NK-92 treated with Interleukin-12 subunit alpha and Interleukin-12 subunit beta, amount 100 ng/mL, for 24 hours (cell line): ENCODE measurements at places on chromosomes 4 and X.

DNA sequence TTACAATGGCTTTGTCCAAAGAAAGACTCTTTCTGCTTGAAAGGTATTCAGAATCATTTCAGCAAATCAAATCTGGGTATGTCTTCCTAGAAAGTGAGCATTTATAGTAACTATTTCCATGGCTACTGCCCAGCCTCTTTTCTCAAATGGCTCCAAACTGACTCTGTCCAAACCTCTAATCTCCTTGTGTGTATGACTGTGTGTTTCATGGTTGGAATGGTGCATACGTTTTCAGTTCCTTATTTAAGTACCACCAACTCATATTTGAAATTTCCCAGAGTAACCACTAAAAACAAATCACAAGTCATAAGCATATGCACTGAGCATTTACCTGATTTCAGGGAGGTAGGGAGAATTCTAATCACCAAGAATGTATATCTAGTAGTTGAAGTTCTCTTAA is 106.0 kb downstream of the TMEM144 start:
- no peak for DNase-seq

DNA sequence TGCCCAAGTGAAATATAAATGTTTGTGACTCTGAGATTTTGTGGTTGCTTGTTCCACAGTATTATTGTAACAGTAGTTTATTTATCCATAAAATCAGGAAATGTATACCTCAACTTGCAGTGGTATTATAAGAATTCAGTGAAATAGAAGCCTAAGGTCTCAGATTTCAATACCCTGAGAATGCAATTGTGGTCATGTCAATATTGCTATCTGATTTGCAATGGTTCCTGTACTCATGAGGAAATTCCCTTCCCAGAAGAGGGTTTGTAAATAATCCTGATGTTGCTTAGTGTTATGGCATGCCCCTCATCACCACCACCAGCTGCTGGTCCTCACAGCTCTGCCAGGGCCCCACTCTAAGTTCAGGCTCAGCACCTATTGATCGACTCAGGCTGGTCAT is 67.8 kb downstream of the SLC34A2 start:
- DNase-seq: no peak

- DNase-seq: no peak
Measured at GRCh38 chrX:12065251-12065650, 73.0 kb upstream of the FRMPD4 start.

DNA sequence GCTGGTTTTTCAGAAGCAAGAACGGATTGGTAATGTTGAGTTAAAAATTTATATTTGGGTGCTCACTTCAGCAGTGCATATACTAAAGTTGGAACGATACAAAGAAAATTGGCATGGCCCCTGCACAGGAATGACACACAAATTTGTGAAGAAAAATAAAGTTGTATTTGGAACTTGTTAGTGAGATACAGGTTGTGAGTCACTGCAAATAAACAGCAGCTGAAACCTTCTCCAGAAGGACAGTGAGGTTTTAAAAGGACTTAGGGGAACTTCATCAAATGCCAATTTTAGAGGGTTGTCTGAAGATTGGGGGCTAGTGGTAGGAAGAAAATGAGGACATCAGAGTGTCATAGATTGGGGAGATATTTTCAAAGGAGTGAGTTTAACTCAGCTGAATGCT is 79.7 kb upstream of the ELOVL6 start:
- no peak for DNase-seq

- DNase-seq: no peak
Measured at GRCh38 chr4:4302001-4302400, 11.9 kb downstream of the ZBTB49 start.

GRCh38 chrX:46575991-46576392 is 2.4 kb downstream of the CHST7 start:
- no peak for DNase-seq

DNA sequence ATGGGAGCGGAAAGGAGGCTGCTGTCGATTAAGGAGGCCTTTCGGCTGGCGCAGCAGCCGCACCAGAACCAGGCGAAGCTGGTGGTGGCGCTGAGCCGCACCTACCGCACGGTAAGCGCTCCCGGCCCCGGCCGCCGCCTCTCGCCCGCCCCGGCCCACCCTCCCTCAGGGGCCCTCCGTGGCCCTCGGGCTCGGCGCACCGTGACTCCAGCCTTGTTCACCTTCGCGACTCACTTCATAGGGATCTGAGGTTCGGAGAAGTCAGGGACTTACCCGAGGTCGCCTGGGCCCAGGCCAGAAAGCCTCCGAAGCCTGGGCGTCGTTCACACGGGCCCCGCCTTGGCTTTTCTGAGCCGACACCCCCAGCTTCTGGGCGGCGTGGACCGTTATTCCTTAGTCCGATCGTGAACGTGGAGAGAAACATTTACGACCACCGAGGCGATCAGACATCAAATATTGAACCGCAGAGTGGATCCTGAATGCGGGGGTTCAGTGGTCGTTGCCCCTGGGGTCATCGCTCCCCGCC is 362 bp downstream of the NCAPG start:
- DNase-seq: peak; percentile 53

DNA sequence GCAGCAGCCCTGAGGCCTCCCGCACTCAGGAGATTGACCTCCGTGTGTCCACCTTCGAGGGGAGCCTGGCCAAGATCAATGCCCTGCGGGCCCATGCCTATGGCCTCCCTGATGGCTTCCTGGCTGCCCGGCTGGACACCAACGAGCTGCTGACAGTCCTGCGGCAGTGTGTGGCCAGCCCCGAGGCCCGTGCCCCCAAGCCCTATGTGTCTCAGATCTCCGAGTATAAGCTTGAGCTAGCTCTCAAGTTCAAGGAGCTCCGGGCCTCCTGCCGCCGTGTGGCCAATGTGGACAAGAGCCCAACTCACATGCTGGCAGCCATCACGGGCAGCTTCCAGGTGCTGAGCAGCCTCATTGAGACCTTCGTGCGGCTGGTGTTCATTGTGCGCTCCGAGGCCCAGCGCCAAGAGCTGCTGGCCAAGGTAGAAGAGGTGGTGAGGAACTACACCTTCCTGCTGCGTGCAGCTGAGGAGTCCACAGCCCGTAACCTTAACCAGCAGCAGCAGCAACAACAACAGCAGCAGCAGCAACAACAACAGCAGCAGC is 25.5 kb upstream of the PRPS1 start:
- no peak for DNase-seq

DNA sequence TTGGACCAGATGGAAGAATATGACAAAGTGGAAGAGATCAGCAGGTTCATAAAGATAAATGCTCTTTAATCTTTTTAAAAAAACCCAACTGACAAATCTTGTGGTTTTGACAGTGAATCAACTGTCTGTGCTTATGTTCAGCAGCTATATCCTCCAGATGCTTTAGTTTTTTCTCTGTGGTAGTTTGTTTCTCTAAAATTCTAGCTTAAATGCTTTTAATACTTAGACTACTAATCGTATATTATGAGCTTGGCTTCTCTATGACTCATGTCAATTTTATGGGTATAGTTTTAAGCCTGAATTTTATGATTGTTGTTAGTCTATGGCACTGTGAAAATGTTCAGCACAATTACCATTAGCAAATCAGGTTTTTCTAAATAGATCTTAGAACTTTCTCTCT is 12.9 kb downstream of the HHIP start:
- DNase-seq: no peak

- DNase-seq: no peak
Measured at GRCh38 chrX:17183566-17183965, 191.4 kb upstream of the NHS start.
